T1000 (cell line): ENCODE measurements at places on chromosomes 2 and 18.

- DNase-seq = no peak
These were observed 94.3 kb upstream of the TEX51 start for GRCh38 chr2:126804347-126804746.

- DNase-seq = no peak
These were observed 2.8 kb downstream of the SLC30A6 start for GRCh38 chr2:32168513-32168912.

DNA sequence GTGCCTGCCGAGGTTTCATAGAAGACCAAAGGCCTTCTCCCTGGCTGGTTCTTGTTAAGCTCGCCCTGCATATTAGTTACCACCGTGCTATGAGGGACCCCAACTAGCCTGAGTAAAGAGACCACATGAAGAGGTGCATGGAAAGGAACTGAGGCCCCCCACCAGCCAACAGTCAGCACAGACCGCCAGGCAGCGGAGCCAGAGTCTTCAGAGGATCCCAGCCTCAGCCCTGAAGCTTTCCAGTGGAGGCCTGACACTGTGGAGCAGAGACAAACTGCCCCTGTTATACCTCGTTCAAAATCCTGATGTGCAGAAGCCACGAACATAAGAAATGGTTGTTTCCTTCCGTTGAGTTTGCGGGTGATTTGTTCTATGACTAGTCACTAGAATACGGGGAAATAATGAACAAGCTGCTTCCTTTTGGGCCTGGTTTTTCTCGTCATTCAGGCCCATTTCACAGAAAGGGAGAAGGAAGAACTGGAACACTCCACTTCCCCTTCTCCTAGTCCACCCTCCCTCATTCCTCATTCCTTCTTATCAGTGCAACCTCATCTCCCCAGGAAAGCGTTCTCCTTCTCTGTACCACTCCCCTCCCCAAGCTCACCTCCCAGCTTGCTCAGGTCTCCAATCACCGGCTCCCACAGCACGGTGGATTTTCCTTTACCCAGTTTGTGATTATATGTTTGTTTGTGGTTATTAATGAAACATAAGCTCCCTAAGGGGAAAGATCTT is 3.0 kb upstream of the GLI2 start:
- DNase-seq = no peak

- no peak for DNase-seq
These were observed 14.3 kb downstream of the TTC32 start for GRCh38 chr2:19887510-19887909.

- no peak for DNase-seq
These were observed 856.4 kb downstream of the RNF144A start for GRCh38 chr2:7773362-7774360.
